ENCODE measurements at places on chromosomes 5 and 9. TPM values are rescaled to one million over a fixed set of nuclear protein-coding genes. Genes with fewer than 3 reads are reported as not detected.

The LCN12 gene
- total RNA-seq: 0.62 TPM

The SPINK5 gene
- 0.23 TPM for total RNA-seq

The OMD gene
- 15.1 TPM for total RNA-seq

The PAEP gene
- total RNA-seq: not detected

The CFAP77 gene
- total RNA-seq: not detected

DNA sequence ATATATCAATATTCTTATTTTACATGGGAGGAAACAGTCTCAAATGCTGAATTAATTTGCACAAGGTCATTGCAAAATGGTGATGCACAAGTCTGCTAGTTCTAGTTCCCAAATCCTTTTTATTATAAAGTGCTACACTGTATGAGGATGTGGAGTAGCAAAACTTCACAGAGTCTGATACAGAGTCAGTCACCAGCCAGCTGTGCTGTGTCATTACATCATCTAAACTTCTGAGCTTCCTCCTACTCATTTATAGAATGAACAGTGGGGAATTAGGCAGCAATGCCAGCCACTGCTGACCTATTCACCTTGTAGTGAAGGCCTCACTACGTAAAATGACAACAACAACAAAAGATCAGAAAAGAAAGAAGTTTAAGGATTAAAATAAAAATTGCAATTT is 357.8 kb downstream of the TMEM167A start:
- no peak for DNase-seq

- no peak for DNase-seq
These were observed 93.1 kb downstream of the MRPS27 start for GRCh38 chr5:72226950-72227349.

All from posterior vena cava (tissue), 2 donors.